ENCODE measurements at places on chromosomes 13 and 19.

GRCh38 chr13:64066711-64067110, 2651.1 kb upstream of the PCDH20 start:
- DNase-seq, result no peak

GRCh38 chr13:80473695-80474094, 132.8 kb upstream of the SPRY2 start:
- no peak for DNase-seq

DNA sequence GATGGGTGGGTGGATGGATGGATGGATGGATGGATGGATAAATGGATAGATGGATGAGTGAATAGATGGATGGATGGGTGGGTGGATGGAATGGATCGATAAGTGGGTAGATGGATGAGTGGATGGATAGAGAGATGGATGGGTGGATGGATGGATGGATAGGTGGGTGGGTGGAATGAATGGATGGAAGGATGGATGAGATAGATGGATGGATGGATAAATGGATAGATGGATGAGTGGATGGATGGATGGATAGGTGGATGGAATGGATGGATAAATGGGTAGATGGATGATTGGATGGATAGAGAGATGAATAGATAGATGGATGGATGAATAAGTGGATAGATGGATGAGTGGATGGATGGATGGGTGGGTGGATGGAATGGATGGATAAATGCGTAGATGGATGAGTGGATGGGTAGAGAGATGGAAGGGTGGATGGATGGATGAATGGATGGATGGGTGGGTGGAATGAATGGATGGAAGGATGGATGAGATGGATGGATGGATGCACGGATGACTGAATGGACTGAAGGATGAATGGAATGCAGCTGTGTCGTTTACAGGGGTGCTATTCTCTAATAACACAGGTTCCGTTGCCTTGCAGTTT, 21.8 kb downstream of the PRR22 start:
- DNase-seq, result no peak

- no peak for DNase-seq
These were observed 6.1 kb upstream of the ECH1 start for GRCh38 chr19:38837656-38838121.

- no peak for DNase-seq
These were observed 38.3 kb downstream of the COL4A1 start for GRCh38 chr13:110268576-110269185.

DNA sequence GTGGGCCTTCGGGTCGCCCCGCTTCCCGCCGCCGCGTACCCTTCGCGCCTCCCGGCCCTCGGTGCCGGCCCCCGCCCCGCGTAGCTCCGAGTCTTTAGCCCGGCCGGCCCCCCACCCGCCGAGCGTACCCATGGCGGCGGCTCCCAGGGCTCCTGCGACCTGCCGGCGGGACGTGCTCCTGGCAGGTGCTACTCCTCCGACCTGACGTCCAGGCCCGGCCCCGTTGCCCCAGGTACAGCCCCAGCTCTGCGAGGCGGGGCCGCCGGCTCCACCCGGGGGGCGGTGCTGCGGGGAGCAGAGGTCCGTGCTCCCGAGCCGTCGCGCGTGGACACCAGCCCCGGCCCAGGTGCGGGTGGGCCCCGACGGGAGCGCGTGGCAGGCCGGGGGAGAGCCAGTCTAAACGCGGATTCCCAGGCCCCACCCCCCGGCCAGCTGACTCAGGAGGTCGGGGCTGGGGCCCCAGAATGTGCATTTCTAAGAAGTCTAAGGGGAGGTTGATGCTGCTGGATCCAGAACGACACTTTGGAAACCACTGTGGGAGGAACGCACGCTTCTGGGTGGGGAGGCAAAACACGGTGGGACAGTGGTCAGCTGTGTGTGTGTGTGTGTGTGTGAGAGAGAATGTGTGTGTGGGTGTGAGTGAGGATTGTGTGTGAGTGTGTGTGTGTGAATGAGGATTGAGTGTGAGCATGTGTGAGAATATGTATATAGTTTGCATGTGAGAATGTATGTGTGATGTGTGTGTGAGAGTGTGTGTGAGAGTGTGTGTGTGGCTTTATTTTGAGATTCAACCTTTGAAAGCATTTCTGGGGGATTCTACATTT, at the start of gene SLC15A1:
TSS of gene SLC15A1 (minus strand) at position 206 of the 824 bp plus-strand sequence. CDS start at position 132, 74 bp downstream.
- no peak for DNase-seq

DNA sequence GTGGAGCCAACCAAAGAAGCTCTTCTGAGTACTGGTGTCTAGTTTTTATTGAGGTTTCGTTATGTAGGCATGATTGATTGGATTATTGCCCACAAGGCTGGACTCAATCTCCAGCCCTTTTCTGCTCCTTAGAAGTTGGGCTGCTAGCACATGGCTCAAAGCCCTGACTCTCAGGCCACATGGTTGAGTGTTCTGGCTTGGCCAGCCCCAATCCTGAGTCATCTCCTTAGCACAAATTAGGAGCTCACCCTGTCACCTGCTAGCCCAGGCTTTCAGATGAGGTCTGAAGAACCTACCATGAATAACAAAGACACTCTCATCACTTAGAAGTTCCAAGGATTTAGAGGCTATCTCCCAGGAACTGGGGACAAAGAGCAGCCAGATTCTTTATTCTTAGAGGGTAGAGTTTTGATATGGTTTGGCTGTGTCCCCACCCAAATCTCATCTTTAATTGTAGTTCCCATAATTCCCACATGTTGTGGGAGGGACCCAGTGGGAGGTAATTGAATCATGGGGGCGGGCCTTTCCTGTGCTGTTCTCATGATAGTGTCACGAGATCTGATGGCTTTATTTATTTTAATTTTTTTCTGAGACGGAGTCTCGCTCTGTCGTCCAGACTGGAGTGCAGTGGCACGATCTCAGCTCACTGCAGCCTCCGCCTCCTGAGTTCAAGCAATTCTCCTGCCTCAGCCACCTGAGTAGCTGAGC, 11.3 kb downstream of the DPY19L3 start:
- DNase-seq, result no peak

GRCh38 chr13:45917019-45917418, 65.5 kb upstream of the SIAH3 start:
- DNase-seq, result no peak

DNA sequence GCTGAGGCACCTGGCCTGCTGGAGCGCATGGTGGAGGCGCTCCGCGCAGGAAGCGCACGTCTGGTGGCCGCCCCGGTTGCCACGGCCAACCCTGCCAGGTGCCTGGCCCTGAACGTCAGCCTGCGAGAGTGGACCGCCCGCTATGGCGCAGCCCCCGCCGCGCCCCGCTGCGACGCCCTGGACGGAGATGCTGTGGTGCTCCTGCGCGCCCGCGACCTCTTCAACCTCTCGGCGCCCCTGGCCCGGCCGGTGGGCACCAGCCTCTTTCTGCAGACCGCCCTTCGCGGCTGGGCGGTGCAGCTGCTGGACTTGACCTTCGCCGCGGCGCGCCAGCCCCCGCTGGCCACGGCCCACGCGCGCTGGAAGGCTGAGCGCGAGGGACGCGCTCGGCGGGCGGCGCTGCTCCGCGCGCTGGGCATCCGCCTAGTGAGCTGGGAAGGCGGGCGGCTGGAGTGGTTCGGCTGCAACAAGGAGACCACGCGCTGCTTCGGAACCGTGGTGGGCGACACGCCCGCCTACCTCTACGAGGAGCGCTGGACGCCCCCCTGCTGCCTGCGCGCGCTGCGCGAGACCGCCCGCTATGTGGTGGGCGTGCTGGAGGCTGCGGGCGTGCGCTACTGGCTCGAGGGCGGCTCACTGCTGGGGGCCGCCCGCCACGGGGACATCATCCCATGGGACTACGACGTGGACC, 9.7 kb upstream of the STRN4 start:
- DNase-seq, result no peak

DNA sequence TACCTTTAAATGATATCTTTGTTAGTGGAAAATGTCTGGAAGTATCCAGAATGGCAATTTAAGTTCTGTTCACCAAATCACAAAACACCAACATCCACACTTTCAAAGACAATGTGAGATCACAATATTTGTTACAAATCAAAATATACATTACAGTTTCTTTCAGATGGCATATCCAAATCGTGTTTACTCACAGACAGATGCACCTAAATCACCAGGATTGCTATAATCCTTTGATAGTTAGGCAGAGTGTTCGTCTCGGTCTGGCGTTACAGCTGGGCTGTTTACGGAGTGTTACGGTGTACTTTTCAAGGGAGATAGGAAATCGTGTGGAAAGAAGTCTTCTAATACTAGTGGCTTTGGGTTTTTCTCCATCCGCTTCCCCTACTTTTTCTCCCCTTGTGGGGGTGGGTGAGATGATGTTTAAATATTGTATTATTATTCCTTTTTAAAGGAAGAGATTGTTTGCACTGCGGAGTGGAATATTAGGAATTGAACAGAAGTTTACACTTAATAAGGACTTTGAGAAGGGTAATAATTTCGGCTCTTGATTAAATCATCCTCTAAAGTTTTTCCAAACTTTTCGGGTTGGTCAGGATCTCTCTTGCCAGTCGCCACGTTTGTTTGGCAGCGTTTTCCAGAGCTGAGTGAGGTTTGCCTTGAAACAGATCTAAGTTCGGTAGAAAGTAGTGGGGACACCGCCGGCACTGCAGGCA, 1.8 kb downstream of the MAB21L1 start:
- no peak for DNase-seq

DNA sequence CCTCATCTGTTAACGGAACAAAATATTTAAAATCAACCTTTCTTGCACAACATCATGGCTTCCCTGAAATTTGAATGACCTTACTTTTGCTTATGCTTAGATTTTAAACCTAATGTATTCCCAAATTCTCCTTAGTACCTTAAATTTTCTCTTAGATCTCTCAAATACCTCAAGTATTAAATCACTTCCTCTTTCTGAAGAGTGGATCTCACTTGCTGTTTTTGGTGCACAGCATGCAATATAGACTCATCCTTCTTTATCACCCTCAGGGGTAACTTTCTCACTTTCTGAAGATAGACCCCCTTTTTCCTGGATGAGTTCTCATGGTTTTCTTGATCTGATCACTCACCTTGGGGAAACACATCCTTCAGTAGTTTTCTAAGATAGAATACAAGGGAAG, 871.7 kb downstream of the DACH1 start:
- no peak for DNase-seq

- DNase-seq, result no peak
These were observed 137.5 kb downstream of the TNFRSF19 start for GRCh38 chr13:23707674-23708073.

DNA sequence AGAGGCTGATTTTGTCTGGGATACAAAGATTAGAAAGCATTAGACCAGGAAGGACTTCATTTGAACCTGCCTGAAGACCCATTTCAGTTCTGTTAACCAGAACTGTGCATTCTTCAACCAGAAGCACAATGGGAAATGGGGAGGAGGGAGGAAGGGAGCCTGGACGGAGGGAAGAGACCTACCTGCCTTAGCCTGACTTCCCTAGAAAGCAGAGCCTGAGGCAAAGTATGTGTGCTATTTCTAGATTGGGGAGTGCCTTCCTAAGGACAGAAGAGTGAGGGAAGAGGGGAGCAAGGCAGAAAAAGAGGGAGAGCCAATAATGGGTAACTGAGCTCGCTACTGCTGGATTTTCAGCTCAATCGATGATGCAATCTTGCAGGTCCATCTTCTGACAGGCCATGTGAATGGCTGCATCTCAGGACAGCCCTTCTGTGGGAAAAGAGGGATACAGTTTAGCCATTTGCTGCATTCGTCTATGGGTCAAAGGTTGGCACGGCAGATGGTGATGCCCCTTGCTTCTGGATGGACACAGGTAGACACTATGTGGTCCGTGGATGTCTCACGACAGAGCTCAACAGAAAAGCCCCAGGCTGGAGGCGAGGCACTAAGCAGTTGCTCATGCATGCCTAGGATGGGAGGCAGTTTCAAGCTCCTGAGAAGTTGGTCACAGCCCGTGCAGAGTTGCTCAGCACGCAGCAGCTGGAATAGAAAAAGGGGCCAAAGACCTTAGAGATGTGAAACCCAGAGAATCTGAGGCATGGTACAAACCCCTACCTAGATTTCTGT, 78.8 kb upstream of the UBL3 start:
- no peak for DNase-seq

GRCh38 chr13:43742911-43743310, 43.9 kb downstream of the ENOX1 start:
- no peak for DNase-seq

DNA sequence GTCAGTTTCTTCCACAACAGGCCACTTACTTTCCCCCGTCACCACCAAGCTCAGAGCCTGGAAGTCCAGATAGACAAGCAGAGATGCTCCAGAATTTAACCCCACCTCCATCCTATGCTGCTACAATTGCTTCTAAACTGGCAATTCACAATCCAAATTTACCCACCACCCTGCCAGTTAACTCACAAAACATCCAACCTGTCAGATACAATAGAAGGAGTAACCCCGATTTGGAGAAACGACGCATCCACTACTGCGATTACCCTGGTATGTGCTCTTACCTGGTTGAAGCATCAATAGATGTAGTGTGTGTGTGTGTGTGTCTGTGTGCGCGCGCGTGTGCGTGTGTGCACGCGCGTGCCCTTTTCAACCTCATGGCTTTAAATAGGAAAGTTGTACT, 3.7 kb downstream of the KLF5 start:
- no peak for DNase-seq

DNA sequence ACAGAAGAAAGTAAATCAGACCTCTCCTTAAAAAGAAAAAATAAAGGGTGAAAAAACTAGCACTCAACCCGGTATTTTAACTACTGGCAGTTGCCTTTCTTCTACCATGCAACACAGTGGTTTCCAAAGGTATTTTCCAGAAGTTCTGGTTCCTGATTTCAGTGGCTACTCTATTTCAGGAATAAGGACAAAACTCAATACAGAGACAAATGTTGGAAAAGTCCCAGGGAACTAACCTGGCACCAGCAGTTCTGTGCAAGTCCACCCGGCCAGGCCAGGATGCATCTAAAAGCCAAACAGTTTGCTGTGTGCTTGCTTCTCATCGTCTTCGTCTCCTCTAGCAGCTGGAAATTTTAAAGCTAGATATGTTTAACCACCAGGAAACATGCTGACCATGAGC, 52.5 kb downstream of the FOXO1 start:
- DNase-seq, result no peak

DNA sequence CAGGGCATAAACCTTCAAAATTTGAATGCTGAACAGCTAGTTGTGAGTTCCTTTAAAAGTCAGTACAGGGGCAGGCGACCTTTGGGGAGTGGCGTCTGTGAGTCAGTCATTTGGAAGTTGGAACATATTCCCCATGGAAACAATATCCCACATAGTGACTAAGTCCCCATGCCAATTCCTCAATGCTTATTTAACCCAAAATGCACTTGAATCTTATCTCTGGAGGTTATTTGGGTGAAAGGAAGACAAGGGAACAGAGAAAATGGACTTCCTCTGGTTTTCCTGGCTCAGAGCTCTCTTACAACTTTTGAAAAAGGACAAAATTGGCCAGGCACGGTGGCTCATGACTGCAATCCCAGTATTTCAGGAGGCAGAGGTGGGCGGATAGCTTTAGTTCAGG, 479.2 kb upstream of the NBEA start:
- DNase-seq, result no peak

- DNase-seq, result no peak
These were observed 13.9 kb upstream of the SIAH3 start for GRCh38 chr13:45865414-45865813.
